ENCODE measurements at places on chromosomes 1 and 21.

DNA sequence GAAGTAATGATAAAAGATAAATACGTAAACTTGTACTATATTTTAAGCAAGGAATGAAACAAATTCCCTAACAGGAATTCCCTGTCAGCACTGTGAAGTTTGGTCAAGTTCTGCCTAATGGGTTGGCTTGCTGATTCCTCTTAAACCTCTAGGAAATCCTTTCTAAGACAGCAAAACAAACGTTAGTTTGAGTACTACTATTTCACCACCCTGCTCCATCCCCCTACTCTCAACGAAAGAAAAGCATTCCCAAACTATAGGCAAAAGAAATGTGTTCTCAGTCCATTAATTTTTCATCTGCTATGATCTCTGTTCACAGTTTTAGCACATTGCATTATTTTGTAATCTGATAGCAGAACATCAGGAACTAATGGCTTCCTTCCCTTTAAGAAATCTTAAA lies 16.1 kb downstream of the SERPINC1 start:
- DNase-seq = no peak

GRCh38 chr1:178864326-178864725 lies 6.6 kb downstream of the ANGPTL1 start:
- no peak for DNase-seq

GRCh38 chr1:220741825-220742224 lies 6.3 kb upstream of the MTARC2 start:
- DNase-seq = no peak

DNA sequence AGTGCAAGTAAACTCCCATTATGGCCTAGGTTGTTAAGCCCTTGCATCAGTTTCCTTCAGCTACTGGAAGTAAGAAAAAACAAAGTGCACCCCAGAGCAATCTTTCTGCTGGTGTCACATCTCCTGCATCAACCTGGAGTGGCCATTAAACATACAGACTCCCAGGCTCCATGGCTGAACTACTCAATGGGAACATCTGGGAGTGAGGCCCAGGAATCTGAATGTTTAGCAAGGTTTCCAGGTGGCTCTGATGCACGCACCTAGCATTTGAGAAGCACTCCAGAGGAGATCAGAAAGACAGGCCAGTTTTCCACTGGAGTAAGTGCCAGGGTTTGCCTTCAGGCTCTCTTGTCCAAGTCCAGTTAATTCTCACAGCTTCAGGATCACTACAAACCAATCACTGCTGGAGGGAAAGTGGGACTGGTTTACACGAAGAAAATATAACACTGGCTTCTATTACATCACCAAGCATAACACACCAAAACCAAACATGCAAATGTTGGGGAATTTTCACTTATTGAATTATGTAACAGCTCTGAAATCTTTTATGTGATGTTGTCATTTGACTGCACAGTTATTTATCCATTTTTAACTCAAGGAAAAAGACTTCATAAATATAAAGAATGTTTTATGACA lies 22.3 kb upstream of the ABCA4 start:
- no peak for DNase-seq

GRCh38 chr1:228987736-228988506 lies 252.6 kb downstream of the RHOU start:
- no peak for DNase-seq

DNA sequence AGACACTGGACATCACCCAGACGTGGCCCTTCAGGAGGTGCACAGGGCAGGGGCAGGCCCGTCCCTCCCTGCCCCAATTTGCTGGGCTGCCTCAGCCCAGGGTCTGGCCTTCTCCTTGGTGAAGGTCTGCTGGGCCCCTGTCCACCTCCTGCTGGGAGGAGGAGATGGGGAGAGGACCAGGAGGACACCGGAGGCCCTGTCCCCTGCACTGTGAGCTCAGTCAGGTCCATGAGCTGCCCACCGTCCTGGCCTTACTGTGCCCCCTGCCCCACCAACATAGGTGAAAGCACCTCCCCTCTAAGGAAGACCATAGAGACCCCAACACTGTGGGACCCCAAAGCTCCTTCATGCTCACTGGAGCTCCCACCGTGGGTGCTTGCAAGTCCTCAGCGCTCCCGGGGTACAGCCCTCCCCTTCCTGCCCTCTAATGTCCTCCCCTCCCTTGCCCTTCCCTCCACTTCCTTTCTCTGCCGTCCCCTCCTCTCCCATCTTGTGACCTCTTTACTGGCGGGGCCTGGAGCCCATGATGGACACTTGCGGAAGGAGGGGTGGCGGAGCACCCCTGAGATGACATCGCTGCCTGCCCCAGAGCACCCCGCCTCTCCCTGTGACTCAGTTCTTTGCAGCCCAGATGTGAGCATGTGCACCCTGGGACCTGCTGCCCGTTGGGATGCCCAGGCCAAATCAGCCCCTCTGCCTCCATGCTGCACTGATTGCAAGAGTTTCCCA lies 4.6 kb downstream of the LRRC3 start:
- DNase-seq = no peak

DNA sequence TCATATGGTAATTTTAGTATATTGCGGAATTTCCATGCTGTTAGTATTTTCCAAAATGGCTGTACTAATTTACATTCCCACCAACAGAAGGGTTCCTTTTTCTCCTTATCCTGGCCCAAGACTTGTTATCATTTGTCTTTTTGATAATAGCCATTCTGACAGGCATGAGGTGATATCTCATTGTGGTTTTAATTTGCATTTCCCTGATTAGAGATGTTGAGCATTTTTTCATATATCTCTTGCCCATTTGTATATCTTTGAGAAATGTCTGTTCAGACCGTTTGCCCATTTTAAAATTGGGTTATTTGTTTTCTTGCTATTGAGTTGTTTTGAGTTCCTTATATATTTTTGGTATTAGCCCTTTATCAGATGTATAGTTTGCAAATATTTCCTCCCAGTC lies 14.0 kb downstream of the CAPZA1 start:
- no peak for DNase-seq

DNA sequence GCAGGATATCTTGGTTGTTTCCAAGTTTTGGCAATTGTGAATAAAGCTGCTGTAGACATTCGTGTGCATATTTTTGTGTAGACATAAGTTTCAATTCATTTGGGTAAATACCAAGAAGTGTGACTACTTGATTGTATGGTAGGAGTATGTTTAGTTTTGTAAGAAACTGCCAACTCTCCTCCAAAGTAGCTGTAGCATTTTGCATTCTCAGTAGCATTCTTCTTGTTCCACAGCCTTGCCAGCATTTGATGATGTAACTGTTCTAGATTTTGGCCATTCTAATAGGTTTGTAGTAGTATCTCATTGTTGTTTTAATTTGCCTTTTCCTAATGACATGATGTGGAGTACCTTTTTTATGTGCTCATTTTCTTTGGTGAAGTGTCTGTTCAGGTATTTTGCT lies 38.6 kb upstream of the PLA2G4A start:
- no peak for DNase-seq

DNA sequence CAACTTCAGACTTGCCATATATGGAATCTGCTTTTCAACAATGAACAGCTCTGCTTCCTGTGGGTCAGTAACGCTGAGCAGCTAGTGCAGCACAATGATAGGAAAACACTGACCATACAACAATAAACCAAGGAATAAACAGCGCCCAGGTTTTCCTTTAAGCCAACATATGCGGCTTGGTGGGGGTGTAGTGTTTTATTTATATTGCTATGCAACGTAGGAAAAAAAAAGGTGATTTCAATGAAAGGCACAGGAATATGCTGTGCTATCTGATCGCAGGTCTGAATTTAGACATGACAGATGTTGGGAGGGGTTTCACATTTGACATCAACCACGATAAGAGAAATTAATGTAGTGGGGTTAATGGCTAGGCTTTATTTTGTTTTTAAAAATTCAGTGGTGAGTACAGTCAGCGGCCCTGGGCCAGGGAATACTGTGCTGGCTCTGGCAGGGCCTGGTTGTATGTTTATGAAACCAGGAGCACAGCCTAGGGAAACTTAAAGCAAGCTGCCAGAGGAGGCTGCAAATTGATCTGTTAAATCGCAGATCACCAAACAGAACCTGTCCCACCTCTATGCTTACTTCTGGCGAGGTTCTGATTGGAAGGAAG lies 4.3 kb downstream of the TSPAN2 start:
- DNase-seq = no peak

GRCh38 chr1:246020211-246020954 lies 486.7 kb downstream of the SMYD3 start:
- DNase-seq = no peak

DNA sequence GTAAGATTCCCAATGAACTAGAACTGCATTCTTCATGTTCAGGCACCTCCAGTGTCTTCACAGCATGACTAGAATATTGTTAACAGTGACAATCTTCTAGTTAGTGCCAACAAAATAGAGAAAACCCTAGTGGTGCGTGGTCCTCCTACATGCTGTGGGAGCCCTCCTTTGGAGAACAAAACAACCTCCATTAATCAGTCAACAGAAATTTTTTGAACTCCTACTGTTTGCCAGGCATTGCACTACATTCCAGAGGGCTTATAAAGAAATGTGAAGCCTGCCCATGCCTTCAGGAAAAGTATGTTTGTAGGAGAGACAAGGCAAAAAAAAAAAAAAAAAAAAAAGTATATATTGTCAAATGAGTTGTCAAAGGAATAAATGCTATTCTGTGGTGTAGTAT lies 252.7 kb downstream of the LRRC40 start:
- no peak for DNase-seq

DNA sequence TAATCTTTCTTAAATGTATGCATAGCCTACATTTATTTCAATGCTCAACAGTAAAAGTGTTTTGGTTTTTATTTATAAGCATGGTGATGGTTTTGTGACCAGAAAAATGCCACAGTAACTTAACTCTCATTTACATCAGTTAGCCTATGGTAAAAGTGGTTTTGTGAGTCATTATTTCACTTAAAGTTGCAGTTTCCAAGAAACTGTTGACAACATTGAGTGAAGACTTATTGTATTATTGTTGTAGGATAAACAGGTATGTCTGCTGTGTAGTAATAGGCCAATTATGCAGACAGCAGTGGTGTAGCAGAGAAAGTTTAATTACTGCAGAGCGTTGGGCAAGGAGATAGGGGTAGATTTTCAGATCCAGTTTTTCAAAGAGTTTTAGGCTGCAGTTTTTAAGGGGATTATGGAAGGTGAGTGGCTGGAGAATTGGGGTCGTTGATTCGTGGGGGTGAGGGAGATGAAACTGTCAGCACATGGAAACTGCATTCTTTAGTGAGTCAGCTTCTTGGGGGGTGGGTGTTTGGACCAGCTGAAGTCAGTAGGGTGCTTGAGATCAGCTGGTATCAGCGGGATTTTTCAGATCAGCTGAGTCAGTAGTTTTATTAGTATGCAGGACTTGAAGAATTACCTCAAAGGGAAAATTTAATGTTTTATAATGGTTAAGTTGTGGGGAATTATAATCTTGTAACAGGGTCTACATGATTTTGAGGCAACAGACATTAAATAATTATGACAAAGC lies 168.7 kb upstream of the FMN2 start:
- DNase-seq = no peak

- DNase-seq = no peak
Observed at GRCh38 chr1:26529655-26530409, at the start of gene RPS6KA1. Gene RPS6KA1, plus strand, starts transcription at chr1:26529761. Its CDS starts 160 bp downstream, at chr1:26529921.

DNA sequence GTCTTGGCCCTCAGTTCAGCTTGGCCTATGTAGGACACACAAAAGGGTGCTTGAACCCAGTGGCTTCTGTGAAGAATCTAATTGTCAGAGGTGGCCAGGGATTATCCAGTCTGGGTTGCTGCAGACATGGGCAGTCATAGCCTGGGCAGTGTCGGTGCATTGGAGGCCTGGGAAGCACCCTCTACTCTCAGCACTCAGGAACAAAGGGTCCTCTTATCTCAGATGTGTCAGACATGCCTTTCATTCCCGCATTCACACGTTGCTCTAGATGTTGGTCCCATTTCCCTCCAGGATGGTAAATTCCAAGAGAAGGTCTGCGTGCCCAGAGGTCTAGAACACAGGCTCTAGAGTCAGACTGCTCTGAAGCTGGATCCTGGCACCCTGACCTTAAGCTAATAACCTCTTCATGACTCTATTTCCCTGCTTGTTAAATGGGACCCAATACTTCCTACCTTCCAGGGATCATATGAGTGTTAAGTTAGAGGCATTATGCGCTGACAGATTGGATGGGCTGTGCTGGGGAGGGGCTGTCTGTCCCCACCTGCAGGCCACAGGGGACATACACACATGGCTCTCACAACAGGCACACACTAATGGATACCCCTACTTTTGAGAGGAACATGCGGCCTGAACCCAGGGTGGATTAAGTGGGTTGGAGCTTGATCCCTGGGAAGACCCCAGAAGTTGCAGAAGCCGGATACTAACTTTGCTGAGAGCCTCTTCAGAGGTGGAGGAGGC lies 16.5 kb upstream of the EDN2 start:
- peak; percentile 61 for DNase-seq

DNA sequence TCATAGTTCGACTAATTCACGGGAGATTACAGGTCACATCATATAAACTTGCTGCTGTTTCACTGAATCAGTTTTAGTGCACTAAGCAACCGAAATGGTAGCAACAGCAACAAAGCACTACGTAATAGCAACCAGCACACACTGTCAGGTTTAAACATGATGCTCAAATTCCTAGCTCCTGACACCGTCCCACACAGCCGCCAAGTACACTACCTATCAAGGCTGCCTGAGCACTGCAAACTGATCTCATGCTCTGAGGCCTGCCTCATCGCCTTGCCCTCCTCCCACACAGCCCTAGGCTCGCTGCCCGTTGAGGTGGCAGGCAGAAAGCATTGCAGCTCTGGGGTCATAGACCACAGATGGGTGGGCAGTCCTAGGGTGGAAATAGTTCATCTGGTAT lies 12.4 kb downstream of the LAMC2 start:
- no peak for DNase-seq

- no peak for DNase-seq
Observed at GRCh38 chr1:192513697-192514096, 61.9 kb upstream of the RGS1 start.

- DNase-seq = peak; percentile 96
Observed at GRCh38 chr1:69191335-69191734, 376.4 kb upstream of the LRRC7 start.

DNA sequence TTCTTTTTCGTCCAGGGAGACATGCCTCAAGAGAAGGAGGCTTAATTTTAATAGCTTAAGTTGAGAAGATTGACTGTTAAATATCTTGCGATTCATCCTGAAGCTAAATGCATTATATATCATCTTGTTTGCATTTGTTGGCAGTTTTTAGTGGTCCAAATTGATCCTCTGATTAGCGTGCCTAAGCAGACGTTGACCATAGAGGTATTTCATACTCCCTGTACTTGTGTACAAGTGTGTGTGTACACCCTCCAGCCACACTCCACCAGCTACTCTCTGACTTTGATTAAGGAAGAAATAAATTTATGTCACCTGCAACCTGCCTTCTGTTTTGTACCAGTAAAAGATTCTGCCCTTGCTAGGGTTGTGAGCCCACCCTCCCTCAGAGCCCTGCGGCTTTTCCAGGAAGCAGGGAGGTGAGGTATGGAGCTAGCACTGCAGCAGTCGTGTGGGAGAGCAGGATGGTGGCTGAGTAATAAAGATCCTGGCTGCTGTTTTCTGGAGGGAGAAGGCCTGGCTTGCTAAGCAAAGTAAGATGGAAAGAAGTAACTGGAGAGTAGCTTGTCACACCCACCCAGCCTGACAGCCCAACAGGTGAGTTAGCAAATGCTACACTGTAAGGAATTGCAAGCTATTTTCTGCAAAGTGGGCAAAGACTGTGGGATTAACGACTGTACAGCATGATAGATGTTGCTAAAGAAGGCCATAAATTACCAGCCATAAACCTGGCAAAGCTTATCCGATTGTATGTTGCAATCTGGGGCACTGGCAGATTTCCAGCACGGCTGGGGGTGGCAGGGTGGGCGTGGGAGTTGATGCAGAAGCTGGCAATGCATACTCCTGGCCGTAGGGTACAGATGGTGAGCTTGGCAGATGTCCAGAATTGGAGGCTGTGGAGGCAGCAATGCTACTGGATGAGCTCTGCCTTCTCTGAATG lies 170.2 kb downstream of the TNR start:
- peak; percentile 96 for DNase-seq

Measured in NCI-H524 treated with DMSO at 0.1 percent for 48 hours (cell line).